ENCODE measurements at places on chromosomes 1 and 21. TPM values are rescaled to one million over a fixed set of nuclear protein-coding genes. Genes with fewer than 3 reads are reported as not detected.

DNA sequence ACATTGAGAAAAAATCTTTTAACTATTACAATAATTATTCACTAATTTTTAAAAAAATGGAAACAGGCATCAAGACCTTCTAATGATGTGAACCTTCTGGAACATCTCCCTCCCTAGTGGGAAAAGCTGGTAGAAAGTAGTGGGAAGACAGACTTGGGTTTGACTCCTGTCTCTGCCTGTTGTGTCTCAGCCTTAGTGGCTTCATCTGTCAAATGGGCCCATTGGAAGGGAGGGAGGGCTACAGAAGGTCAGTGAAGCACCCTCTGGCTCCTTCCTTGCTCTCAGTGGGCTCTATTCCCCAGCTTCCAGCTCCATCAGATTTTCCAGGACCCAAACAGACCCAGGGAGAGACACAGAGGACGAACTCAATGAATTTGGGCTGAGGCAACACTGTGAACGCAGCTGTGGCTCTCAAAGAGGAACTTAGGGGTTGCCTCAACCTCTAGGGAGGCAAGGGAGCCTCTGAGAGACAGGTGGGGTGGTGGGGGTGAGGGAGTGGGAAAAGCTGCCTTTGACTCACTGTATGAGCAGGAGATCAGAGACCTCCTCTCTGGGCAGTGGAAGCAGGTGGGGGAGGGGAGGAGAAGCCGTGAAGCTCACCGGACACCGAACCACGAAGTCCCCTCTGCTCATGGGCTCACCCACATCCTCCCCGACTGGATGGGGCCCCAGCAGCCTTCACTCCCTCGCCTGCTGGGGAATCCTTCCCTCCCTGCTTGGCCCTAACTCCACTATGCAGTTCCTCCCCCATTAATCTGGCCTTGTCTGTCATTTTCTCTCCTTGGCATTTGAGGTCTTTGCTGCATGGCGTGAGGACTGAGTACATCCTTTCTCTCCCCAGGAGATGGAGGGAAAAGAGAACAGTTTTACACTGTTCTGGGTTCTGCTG lies 4.5 kb downstream of the CNR2 start:
- H3K4me1 ChIP-seq: no peaks in the 10 kb centered on the region
- no peak overlapping the region for H3K27ac ChIP-seq
- no peak overlapping the region for H3K4me3 ChIP-seq
- H3K27me3 ChIP-seq: no peaks in the 10 kb centered on the region

- DNase-seq: no peak
- no peaks in the 10 kb centered on the region for H3K27me3 ChIP-seq
- no peak overlapping the region for H3K27ac ChIP-seq
- H3K4me3 ChIP-seq: no peak overlapping the region
- no peaks in the 10 kb centered on the region for H3K4me1 ChIP-seq
Observed at GRCh38 chr1:93394514-93394913, 48.8 kb downstream of the DR1 start.

DNA sequence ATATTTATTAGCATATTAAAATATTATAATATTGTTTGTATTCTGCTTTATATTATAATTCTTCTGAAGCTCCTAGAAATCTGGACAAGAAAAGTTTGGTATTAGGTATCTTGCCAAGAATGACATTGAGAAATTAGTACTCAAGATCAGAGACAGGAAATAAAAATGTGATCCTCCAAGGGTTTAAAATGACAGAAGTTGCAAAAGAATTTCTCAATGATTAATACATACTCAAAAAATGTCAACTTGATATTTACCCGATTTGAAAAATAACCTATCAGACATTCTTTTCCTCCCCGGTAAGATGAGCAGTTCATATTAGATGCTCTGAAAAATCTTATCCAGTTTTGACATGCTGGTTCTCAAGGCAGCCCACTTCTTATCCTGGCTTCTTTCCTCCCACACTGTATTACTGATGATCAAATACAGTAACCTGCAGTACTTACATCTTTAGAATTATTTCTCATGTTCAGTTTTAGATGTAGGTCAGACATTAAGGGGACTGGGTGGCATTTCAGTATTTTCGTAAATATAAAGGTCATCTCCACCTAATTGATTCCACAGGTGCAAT lies 55.3 kb downstream of the CACHD1 start:
- no peak overlapping the region for H3K4me3 ChIP-seq
- H3K27me3 ChIP-seq: no peaks in the 10 kb centered on the region
- DNase-seq: no peak
- no peaks in the 10 kb centered on the region for H3K4me1 ChIP-seq
- no peaks in the 10 kb centered on the region for H3K36me3 ChIP-seq
- H3K27ac ChIP-seq: no peak overlapping the region

- H3K27ac ChIP-seq: no peak overlapping the region
- H3K36me3 ChIP-seq: no peaks in the 10 kb centered on the region
- no peaks in the 10 kb centered on the region for H3K4me1 ChIP-seq
Observed at GRCh38 chr1:42046761-42047507, 106.3 kb upstream of the GUCA2B start.

DNA sequence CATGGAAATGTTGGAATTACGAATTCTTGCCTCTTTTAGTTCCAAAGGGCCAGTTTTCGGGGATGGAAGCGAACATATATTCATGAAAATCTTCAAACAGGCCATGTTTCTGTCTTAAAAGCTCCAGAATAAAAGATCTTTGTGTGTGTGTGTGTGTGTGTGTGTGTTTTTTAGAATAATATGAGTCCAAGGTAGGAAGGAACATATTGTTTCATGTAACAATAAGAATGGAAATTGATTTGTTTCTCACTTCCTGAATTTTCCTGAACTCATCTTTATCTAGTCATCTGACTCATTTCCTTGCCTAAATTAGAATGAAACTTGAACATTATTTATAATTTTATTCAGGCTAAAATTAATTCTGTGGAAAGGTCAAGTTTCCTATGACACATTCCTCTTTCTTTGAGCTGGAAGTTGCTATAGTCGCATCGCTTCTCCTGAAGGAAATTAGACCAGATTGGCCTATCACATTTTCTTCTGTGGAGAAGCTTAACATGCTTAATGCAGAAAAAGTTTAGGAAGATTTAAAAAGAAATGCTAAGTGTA lies 805.1 kb upstream of the ADAMTS5 start:
- H3K4me1 ChIP-seq: no peaks in the 10 kb centered on the region
- H3K27me3 ChIP-seq: no peaks in the 10 kb centered on the region
- no peak for DNase-seq
- no peaks in the 10 kb centered on the region for H3K36me3 ChIP-seq
- no peak overlapping the region for H3K27ac ChIP-seq
- H3K4me3 ChIP-seq: no peak overlapping the region

GRCh38 chr1:36691374-36691773 lies 208.7 kb upstream of the CSF3R start:
- H3K36me3 ChIP-seq: no peaks in the 10 kb centered on the region
- H3K27ac ChIP-seq: no peak overlapping the region
- no peak for DNase-seq
- no peaks in the 10 kb centered on the region for H3K27me3 ChIP-seq

DNA sequence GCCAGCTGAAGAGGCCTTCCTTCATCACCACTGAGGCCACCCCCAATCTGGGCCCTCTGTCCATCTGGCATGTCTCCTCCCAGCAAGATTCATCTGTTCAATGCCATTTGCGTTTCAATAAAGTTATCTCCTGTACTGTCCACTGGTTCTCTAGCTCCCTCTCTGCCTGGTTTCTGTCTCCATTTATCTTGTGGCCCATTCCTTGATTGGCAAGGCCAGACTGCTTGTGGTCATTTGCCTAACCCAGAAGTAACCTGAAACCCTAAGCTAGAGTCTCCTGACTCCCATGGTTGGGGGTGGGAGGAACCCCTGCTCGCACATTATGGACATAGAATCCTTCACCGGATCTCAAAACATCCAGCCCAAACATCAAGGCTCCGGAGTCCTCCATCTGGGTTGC lies 2.1 kb upstream of the IPO9 start:
- H3K4me3 ChIP-seq: no peak overlapping the region
- no peaks in the 10 kb centered on the region for H3K36me3 ChIP-seq
- no peak for DNase-seq
- no peak overlapping the region for H3K27ac ChIP-seq

- H3K27me3 ChIP-seq: no peaks in the 10 kb centered on the region
- H3K36me3 ChIP-seq: no peaks in the 10 kb centered on the region
- H3K27ac ChIP-seq: peak within 1 kb of the TSS; percentile 93
- peaks cover 3% of the 10 kb centered on the region for H3K4me1 ChIP-seq
Observed at GRCh38 chr1:53946252-53947171, at the start of gene LRRC42. Gene LRRC42 (plus strand): TSS chr1:53946350. CDS start chr1:53952000, 5,650 bp downstream.

DNA sequence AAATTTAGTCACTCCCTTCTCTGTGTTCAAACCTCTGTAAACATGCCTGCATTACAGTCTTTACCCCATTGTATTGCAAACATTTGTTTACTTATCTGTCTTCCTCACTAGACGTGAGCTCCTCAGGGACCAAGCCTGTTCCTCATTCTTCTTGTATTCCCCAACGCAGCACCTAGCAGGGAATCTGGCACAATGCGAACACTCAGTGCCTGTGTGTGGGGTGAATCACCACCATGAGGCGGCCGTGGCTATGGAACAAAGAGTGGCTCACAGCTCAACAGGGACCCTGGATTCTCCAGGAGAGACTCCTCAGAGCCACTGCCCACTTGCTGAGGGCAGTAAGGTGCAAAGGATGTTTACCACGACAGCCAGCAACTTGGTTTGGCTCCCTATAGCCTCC lies 95.9 kb downstream of the DDX20 start:
- no peak overlapping the region for H3K27ac ChIP-seq
- H3K4me1 ChIP-seq: no peaks in the 10 kb centered on the region
- H3K36me3 ChIP-seq: no peaks in the 10 kb centered on the region
- H3K27me3 ChIP-seq: no peaks in the 10 kb centered on the region
- H3K4me3 ChIP-seq: no peak overlapping the region
- DNase-seq: no peak

GRCh38 chr1:42658877-42659337 lies 684 bp downstream of the PPIH start:
- no peaks in the 10 kb centered on the region for H3K27me3 ChIP-seq
- peak overlapping the region; percentile 76 for H3K27ac ChIP-seq
- H3K4me3 ChIP-seq: peak overlapping the region; percentile 64
- H3K4me1 ChIP-seq: peaks cover 5% of the 10 kb centered on the region
- DNase-seq: no peak

DNA sequence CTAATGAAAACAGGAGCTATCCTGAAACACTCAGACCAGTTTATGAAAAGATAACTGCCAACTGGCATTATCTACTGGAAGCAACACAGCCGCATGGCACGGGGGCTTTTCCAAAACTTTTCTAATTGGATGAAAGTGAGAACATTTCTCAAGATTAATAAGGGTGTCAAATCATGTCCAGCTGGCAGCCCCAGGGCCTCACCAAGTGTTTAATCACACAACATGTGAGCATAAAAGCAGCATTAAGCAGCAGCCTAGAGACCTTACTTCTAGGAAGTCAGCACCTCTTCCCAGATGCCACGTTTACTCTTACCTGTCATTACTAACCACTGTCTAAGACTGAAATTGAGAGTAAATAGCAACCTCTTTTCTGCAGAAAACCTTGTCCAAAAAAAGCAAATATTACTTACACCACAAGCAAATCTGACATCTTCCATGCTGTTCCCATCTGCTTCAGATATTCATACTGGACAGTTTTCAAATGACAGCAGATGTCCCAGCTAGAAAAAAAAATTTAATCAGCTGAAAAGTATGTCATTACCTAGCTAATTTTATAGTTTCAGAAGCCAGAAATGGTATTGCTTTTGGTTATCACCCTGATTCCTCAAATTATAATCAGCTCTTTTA lies 341.5 kb upstream of the ZP4 start:
- DNase-seq: no peak
- H3K27me3 ChIP-seq: no peaks in the 10 kb centered on the region
- no peak overlapping the region for H3K27ac ChIP-seq
- no peaks in the 10 kb centered on the region for H3K36me3 ChIP-seq

GRCh38 chr1:173423291-173423690 lies 53.8 kb upstream of the PRDX6 start:
- H3K4me3 ChIP-seq: no peak overlapping the region
- H3K36me3 ChIP-seq: no peaks in the 10 kb centered on the region
- H3K27ac ChIP-seq: no peak overlapping the region
- no peaks in the 10 kb centered on the region for H3K4me1 ChIP-seq
- H3K27me3 ChIP-seq: no peaks in the 10 kb centered on the region

GRCh38 chr1:214018386-214019268 lies 30.9 kb downstream of the PROX1 start:
- H3K4me1 ChIP-seq: no peaks in the 10 kb centered on the region
- H3K27me3 ChIP-seq: no peaks in the 10 kb centered on the region
- no peaks in the 10 kb centered on the region for H3K36me3 ChIP-seq
- no peak for DNase-seq
- no peak overlapping the region for H3K4me3 ChIP-seq

GRCh38 chr21:27515676-27516075 lies 548.8 kb upstream of the ADAMTS5 start:
- H3K27me3 ChIP-seq: no peaks in the 10 kb centered on the region
- H3K27ac ChIP-seq: no peak overlapping the region
- DNase-seq: no peak
- no peaks in the 10 kb centered on the region for H3K4me1 ChIP-seq
- H3K4me3 ChIP-seq: no peak overlapping the region

PRELP gene
- 6.2 TPM for total RNA-seq

DIRAS3 gene
- total RNA-seq: not detected

DCST2 gene
- not detected for total RNA-seq

ST6GALNAC5 gene
- 6.4 TPM for total RNA-seq

ZNF644 gene
- total RNA-seq: 167 TPM

C1QC gene
- 20.2 TPM for total RNA-seq

KCNK1 gene
- 17.1 TPM for total RNA-seq

KCNA3 gene
- total RNA-seq: 1.4 TPM

All from uterus (tissue), 4 donors.